M059J (cell line): ENCODE measurements at places on chromosomes 5 and 9. TPM values are rescaled to one million over a fixed set of nuclear protein-coding genes. Genes with fewer than 3 reads are reported as not detected.

The SLC36A3 gene
- total RNA-seq: not detected in 2 replicates

The FAM221B gene
- not detected in 2 replicates for total RNA-seq

The PNPLA7 gene
- total RNA-seq: 0.27 TPM in 1 of 2 replicates, not detected in the other

The ZNF883 gene
- total RNA-seq: 7.3 and 8.1 TPM in 2 replicates

The OR1Q1 gene
- not detected in 2 replicates for total RNA-seq

The SHC3 gene
- 1.2 and 3.2 TPM in 2 replicates for total RNA-seq

The PCDHGA3 gene
- total RNA-seq: 0.49 TPM in 1 of 2 replicates, not detected in the other

The SPATA6L gene
- total RNA-seq: 0.69 TPM in 1 of 2 replicates, not detected in the other

The SHISAL2B gene
- total RNA-seq: not detected in 2 replicates

The PDZD2 gene
- 2.9 and 7.1 TPM in 2 replicates for total RNA-seq

The WDR38 gene
- not detected in 2 replicates for total RNA-seq

DNA sequence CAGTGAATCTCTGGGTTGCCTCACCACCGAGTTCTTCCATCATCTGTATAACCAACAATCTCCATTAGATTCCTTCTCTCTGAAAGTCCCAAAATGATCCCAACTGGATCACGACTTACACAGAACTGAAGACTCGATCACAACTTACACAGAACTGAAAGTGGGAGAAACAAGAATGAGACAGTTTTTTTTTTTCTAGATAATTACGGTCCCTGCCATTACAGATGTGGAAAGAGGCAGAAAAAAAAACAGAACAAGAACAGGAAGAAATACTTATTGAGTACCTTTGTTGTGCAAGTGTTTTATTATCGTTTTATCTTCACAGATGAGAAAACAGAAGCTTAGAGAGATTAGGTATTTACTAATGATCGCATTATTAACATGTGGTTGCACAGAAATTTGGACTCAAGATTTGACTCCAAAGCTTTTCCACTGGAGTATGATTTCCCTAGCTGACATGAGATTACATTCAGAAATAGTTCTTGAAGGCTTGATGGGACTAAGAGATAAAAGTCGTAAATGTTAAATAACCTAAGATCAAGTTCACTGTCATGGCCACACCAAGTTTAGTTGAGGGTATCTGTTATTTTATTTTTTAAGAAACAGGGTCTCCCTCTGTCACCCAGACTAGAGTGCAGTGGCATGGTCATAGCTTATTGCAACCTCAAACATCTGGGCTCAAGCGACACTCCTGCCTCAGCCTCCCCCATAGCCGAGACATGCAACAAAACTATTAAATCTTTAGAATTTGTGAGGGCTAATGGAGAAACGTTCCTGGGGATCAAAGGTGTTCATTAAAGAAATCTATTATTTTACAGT is 8.9 kb downstream of the PLK2 start:
- DNase-seq: peak; percentile 69

GRCh38 chr9:70947511-70947910 is 173.9 kb downstream of the TRPM3 start:
- DNase-seq: no peak

GRCh38 chr9:77719321-77719720 is 71.2 kb upstream of the GNA14 start:
- no peak for DNase-seq

GRCh38 chr9:72333709-72334108 is 31.3 kb downstream of the ZFAND5 start:
- no peak for DNase-seq

GRCh38 chr5:160348080-160348479 is 22.3 kb downstream of the C1QTNF2 start:
- DNase-seq: no peak

- peak; percentile 5 for DNase-seq
Observed at GRCh38 chr5:79301046-79301712, 65.2 kb downstream of the JMY start.

- DNase-seq: no peak
Observed at GRCh38 chr5:57102905-57103255, 71.0 kb upstream of the GPBP1 start.

- DNase-seq: peak; percentile 8
Observed at GRCh38 chr5:162068412-162068811, 839 bp downstream of the GABRG2 start.

DNA sequence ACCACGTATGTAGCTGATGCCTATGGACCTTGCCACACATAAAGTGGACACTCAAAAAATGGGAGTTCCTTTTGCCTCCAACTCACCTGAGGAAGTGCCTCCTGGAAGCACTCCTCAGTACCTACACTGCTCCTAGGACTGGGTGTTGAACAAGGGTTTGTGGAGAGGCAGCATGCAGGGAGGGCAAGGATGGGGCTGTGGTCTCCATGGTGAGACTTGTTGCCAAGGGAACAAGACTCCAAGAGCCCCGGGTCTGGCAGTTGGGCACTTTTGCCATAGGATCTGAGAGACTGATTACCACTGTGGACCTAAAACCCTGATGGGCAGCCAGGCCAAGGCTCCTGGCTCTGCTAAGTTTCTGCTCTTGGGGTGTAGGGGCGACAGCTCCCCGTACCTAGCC is 6.9 kb upstream of the NR5A1 start:
- no peak for DNase-seq

DNA sequence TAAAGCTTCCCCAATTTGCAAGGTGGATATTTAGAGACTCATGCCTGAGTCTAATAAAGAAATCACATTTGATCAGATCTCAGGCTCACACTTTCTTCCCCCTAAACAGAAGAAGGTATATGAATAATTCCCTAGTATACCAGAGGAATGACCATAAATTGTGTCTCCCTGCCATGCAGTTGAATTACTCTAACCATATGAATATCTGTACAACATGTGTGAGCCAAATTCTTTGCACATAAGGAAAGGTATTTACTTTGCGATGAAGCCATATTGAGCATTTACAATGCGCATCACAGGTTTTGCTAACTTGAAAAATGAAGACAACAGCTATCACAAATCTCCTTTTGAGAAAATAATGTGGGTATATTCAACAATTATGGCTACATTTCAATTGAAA is 479.4 kb downstream of the NR2F1-AS1 start:
- no peak for DNase-seq

GRCh38 chr5:4549351-4549750 is 590.8 kb upstream of the ADAMTS16 start:
- DNase-seq: no peak

- no peak for DNase-seq
Observed at GRCh38 chr9:136951541-136952320, at the start of gene LCN12. LCN12 (plus strand) TSS chr9:136952273; CDS start chr9:136952328, 55 bp downstream.

DNA sequence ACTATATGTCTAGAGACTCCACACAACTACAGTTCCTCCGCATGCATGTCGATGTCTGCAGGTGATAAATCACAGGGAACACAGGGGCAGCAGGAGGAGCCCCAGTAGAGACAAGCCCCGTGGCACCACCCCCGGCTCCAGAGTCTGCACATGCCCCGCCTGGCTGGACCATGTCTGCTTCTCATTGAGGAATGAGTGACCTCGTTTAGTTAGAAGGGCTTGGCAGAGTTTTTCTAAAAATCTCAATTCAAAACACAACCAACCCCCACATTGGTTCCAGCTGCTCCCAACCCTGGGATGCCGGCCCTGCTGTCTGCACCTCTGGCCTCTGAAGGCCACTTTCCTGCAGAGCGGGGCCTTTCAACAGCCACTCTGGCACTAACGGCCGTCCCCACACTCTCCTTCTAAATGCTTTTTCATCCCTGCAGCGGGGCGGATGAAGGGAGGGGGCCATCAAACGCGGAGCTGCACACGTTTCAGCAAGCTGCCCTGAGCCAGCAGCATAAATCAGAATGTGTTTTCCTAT is 106.3 kb downstream of the ROR2 start:
- DNase-seq: no peak

DNA sequence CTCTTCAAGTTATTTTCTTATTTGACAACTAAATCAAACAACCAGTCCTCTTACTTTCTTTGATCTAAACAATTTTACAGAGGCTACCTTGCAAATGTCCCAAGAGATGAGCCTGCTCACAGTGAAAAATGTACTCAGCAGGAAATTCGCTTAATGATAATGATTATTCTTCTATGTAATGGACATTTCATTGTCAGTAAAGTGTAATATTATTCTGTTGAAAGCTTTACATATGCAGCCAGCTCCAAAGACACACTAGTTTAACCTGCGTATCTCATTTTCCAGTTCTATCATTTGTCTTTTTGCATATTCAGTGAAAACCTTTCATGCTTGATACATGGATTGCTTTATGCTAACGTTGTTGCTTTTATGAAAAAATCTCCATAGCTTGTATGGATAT is 758.7 kb upstream of the ZNF608 start:
- DNase-seq: no peak

GRCh38 chr9:17063535-17064135 is 71.2 kb upstream of the CNTLN start:
- DNase-seq: peak; percentile 66

- DNase-seq: peak; percentile 16
Observed at GRCh38 chr5:33476992-33477391, 36.2 kb downstream of the TARS1 start.

DNA sequence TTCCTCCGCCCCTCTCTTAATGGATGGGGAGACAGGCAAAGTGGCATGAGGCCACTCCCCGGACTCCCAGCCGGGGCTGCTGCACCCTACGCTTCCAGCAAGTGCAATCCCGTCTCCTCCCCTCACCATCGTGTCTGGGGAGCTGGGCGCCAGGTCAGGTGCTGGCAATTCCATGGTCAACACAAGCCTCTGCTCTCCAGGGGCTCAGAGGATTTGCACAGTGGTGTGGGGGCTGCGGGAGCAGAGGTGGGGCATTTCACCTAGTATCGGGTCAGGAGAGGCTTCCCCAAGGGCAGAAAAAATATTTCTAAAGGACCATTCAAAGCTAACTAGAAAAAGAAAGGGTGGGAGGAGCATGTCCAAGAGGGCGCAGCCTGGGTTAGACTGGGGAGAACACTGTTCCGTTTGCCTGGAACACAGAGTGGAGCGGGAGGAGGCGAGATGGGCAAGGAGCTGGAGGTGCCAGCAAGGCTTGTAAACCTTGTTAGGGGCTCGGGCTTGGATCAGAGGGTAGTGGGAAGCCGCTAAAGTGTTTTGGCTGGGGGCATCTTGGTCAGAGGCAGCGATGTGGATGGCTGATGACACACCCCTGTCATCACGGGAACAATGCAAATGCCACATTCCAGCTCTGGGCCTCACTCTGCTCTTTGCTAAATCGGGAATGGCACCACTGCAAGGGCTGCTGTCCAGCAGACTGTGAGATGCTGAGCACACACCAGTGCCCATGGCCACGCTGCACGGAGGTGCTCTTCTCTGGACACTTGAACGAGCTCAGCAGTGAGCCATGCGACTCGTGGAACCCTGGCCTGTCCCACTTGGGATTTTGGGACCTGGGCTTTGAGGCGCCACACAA is 191.7 kb downstream of the CDK5RAP2 start:
- no peak for DNase-seq

GRCh38 chr5:61619777-61620518 is 287.9 kb downstream of the ZSWIM6 start:
- DNase-seq: no peak

- DNase-seq: no peak
Observed at GRCh38 chr5:68544091-68544647, 328.6 kb downstream of the PIK3R1 start.

DNA sequence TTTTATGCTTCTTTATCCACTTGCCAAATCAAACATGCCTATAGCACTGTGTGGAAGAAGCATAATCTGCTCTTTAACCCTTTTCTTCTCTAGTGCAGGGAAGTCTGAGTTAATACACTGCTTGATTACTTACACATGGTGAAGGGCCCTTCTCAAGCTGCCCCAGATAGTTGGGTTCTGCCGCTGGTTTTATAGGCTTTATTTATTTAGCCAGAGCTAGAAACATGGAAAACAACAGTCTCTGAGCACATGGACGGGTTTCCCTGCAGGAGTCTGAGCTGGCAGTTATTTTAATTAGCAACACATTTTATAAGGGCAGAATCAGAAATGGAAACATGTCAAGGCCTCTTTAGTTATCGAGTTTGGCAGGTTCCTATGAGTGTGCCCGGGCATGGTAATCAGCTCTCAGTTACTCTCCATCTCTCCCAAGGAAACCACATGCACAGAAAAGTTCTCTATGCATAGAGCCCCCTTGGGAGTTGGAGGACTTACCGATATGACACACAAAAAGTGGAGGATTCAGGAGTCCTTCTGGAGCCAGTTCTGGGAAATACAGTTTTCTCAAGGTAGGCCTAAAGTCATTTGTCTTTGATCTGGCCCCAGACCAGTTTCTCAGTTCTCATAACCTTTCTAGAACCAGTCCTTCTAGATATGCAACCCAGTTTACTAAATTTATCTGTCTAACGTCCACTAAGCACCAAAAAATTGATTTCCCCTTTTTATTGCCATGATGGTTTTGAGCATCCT is 564.8 kb downstream of the ACTL7B start:
- no peak for DNase-seq

GRCh38 chr9:76751001-76751400 is 13.2 kb upstream of the PCA3 start:
- no peak for DNase-seq

- DNase-seq: no peak
Observed at GRCh38 chr5:72586788-72587530, 79.7 kb upstream of the ZNF366 start.

DNA sequence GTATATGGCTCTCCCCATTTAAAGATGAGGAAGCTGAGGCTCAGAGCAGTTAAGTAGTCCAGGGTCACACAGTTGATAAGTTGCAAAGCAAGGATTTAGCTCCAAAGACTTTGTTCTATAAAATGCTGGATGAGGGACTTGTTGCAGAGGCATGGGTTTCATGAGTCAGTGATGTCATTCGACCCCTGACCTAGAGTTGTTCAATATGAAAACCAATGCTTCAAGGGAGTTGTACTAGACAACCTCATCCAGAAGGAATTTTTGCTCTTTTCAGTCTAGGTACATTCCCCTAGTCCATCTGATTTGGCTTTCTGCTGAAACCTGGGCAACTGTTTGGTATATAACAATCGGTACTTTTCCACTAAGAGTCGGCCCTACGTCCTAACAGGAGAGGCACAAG is 550.4 kb downstream of the EBF1 start:
- DNase-seq: no peak

- DNase-seq: peak; percentile 43
Observed at GRCh38 chr9:22617156-22617555, 170.5 kb downstream of the DMRTA1 start.

- DNase-seq: no peak
Observed at GRCh38 chr5:97915106-97915505, 732.1 kb upstream of the RIOK2 start.

DNA sequence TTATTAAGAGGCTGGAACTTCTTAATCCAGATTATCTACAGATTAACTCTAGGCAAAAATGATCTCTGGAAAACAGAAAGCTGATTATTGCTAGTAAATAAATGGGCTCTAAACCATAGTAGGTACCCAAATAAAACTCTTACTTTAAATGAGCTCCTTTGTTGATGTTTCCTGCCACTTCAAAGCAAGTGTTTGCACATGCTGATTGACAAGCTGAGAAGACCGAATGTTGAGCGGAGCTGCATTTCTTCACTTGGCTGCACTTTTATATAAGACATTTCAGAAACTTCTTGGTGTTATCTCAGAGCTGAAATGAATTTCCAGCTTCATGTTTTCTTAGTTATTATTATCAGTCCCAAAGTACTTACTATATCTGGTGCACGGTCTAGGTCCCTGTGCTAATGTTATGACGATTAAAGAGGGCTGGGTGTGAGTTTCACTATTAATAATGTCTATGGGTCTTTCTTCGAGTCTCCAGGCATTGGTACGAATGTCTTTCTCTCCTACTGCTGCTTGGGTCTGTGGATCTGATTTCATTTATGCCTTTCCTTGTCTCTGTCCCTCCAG is 58.6 kb upstream of the CTXN3 start:
- no peak for DNase-seq

GRCh38 chr9:126859111-126859510 is 1.3 kb upstream of the ZBTB34 start:
- DNase-seq: no peak

- DNase-seq: no peak
Observed at GRCh38 chr9:69748304-69748703, 11.5 kb downstream of the PTAR1 start.
